ENCODE measurements at places on chromosomes 3 and 15.

DNA sequence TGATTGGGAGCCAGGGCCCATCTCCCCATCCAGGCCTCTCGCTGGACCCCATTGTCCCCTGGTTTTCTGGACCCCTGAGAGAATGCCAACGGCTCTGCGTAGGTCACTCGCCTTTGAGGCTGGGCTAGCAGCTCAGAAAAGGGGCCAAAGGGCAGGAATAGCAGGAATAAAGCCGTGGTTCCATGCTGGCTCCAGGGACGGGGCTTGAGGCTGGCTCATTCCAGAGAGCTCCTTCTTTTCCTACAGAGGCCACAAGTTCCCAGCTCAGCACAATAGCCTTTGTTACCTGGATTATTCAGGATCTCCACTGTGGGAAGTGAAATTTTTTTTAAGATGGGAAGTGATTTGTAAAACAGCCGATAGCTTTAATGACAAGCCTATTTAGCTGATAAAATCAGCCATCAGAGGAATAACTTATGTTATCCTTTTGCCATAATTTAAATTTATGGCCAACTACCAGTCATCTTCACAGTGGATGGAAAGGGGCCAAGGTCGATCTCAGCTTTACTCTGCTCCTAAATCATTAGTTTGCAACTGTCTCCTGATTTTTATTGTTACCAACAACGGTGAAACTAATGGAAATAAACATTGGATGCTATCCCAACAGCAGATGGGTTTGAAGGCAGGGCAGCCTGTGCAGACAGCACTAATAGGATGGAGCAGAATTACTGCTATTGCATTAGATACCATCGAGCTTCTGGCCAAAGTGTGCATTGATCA lies 124.3 kb downstream of the TMEM266 start:
- DNase-seq, result no peak

DNA sequence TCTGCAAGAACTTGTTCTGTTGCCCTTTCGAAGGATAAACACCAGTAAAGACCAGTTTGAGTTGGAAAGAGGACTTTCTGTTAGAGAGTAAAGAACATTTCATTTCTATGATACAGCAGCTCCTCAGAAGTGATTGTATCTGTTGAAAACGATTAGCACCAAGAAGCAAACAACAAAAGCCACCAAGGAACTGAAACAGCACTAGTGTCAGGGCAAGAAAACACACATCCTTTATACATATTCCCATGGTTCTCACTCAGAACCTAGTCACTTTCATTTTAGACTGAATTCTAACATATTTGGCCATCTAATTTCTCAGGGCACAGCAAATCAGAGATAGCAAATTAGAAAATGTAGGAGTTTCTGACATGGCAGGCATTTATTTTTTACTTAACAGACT lies 116.1 kb downstream of the ATP1B3 start:
- DNase-seq, result no peak

- DNase-seq, result peak; percentile 36
These were observed 69.6 kb downstream of the ASB7 start for GRCh38 chr15:100671858-100672543.

DNA sequence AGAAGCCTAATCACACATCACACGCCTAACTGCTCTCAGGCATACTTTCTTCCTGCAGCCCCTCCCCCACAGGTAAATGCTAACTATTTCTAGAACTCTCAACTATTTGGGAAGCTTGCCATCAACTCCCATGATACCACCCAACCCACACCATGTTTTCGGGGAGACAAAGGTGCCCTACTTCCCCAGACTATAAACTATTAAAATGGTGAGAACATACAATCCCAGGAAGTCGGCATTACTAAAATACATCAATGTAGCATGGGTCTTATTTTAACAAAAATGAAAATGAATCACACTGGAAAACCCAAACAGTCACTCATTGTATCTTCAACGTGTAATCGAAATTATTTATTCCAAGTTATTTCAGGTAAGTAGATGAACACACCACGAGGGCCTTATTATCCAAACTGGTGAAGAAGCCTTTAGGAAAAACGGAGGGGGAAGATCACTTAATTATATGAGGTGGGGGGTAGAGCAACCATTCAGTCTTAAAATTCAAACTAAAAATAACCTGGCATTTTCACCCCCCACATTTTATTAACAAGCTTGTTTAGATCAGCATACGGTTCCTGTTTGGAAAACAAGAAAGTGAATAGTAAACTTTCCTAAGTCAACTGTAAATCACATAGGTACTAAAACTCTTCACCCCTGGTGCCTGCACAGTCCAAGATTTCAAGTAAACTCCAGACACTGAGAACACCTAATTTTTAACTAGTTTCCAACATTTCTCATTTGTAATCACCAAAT lies 1.9 kb downstream of the TBL1XR1 start:
- DNase-seq, result peak; percentile 38

DNA sequence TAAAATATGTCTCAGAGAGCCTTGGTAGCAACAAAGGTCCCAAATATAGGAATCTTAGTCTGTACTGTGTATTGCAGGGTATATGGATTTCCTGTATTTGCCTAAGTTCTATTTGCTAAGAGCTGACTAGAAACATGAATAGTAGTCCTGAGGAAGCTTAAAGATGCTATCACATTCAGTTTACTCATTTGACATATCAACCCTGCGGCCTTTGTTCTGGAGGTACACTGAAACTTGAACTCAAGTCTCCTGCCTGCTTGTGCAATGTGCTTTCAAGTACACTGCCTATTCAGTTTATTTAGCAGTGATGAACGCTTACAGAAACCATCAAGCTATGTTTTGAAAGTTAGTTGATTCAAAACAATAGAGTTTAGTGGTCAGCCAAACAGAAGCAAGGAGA lies 21.1 kb downstream of the IL1RAP start:
- DNase-seq, result no peak

GRCh38 chr3:173241727-173242126 lies 100.7 kb upstream of the SPATA16 start:
- no peak for DNase-seq

DNA sequence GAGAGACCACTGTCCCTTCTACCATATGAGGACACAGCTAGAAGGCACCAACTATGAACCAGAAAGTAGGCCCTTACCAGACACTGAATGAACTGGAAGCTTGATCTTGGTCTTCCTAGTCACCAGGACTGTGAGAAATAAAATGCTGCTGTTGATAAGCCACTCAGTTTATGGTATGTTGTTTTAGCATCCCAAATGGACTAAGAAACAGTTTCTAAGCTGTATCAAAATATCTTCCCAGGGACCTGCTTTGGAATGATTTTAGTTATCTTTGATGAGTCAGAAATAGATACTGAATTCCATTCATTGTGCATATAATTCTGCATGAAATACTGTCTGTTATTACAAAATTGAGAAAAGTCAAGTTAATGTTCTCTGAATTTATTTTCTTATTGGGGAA lies 18.6 kb downstream of the WDR76 start:
- no peak for DNase-seq

- DNase-seq, result no peak
These were observed 157.5 kb downstream of the NUP210 start for GRCh38 chr3:13262493-13263211.

DNA sequence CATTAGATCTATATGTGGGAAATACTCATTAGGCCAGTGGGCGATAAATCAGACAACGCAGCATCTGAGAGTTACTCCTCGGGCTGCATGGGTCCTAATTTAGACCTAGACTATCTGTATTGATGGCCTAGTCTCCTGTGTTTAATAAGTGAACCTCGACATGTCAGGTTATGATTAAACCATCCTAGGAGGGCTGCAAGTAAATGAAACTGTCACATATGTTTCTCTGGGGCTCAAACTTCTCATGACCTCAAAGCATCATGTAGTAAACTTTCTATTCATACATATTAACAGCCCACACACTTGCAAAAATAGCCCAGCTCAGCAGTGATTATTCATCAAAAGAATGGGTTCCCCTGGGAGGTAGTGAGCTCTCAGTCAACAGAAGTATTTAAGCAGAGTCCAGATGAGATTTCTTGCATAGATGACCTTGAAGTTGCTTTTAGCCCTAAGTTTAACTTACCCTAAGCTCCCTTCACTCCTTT lies 51.6 kb downstream of the RAB11A start:
- no peak for DNase-seq

- DNase-seq, result peak; percentile 23
These were observed 364.9 kb upstream of the RBMS3 start for GRCh38 chr3:28915741-28916500.

- peak; percentile 64 for DNase-seq
These were observed 1588.2 kb downstream of the SI start for GRCh38 chr3:163490119-163490518.

- no peak for DNase-seq
These were observed 403.2 kb downstream of the MECOM start for GRCh38 chr3:169260296-169260695.

GRCh38 chr3:52026041-52026440 lies 30.3 kb downstream of the DUSP7 start:
- no peak for DNase-seq

GRCh38 chr15:80309769-80310384 lies 57.9 kb upstream of the CTXND1 start:
- peak; percentile 11 for DNase-seq

DNA sequence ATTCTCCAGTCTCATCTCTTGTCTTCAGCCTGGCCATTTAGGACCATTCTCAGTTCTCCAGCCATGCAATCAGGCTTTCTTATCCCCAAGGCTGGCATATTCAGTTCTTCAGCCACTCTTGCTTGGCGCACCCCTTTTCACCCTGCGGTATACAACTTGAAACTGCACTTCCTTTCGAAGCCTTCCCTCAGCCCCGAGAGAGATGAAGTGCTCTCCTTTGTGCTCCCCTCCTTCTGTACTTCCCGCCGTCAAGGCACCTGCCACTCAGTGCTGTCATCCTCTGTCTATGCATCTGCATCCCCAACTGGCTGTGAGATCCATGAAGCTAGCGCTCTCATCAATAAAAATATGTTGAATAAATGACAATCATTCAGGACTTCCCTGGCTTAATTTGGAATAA lies 45.7 kb downstream of the MORC1 start:
- peak; percentile 39 for DNase-seq

DNA sequence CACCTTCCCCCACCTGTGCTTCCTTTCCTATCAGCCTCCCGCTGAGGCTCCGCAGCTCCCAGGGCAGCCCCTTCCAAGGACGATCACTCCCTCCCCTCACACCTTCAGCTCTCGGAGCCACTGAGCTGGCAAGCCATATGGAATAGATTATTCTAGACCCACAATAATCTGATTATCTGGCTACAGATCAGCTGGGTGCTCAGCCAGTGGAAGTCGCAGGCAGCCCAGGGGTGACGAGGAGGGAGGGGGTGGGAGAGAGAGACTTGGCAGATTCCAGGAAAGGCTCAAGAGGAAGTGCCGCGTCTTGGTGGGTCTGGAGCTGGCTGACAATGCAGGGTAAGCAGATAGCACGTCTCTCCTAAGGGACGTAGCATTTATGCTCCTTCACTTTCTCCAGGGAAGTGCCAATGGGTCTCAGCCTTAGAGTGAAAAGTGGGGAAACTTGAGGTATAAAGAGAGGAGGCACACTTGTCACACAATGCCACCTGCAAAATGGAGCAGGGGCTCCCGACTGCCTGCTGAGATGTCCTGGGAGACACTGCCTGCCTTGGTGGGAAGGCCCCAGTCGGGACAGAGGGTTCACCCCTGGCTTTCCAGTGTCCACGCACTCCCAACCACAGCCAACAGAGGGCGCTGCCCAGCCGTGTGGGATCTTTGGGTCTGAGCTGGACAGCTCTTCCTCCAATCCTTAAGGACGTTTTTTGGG lies 9.4 kb upstream of the MESP1 start:
- DNase-seq, result peak; percentile 94

DNA sequence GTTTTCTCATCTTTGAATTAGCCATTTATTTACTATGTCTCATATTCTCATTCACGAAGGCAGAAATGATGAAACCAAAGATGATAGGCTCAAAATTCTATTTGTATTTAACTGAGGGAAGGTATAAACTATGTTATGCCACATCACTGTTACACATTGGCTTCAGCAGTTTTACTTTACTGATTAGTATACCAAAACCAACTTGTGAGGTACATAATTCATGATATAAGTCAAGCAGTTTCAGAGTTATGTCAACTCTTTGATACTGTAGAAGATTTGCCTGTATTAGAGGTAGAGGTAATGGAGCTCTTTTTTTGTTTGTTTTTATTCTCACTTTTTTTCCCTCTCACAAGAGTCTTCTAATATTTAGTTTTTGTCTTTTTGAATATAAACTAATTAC lies 22.9 kb downstream of the CHMP2B start:
- DNase-seq, result no peak

DNA sequence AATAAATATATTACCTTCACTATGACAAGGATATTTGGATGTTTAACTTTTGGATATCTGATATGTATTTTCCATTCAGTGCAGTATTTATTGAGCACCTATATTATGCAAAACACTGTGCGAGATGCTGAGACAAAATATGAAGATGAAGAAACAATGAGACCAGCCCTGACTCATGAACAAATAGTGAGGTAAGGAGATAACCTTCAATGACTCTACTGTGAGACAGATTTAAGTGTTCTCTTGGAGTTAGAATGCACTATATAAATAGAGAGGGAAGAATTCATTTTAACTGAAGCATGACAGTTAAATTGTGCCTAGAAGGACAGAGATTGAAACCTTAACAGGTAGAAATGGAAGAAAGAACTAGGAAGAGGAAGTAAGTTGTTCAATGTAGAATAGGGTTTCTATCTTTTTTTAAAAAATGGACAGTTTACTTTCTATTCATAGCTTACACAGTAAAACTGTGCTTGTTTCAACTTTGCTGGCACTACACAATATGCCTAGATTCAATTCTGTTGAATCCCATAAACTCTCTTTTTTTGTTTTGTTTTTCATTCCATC lies 124.2 kb downstream of the ZBTB20 start:
- peak; percentile 18 for DNase-seq

DNA sequence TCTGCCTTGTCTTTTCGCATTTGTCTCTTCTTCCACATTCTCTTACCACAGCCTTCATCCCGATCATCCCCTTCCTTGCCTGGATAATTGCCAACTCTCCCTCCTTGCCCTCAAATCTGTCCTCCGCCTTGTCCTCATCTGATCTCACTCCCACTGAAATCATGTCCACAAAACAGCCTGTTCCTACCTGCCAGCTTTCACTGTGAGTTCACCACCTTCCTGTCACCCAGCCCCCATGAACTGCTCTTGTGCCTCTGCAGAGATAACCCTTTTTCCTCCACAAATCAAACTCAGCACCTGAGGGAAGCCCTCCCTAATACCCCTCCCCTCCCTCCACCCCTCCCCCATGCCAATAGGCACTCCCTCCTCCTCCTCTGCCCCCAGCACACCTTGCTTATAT lies 4.8 kb upstream of the ADCY5 start:
- DNase-seq, result no peak

GRCh38 chr3:143753456-143753855 lies 94.8 kb downstream of the SLC9A9 start:
- DNase-seq, result no peak

Measured in OCI-M1 (cell line).